ENCODE measurements at places on chromosomes 12 and 14. TPM values are rescaled to one million over a fixed set of nuclear protein-coding genes. Genes with fewer than 3 reads are reported as not detected.

DNA sequence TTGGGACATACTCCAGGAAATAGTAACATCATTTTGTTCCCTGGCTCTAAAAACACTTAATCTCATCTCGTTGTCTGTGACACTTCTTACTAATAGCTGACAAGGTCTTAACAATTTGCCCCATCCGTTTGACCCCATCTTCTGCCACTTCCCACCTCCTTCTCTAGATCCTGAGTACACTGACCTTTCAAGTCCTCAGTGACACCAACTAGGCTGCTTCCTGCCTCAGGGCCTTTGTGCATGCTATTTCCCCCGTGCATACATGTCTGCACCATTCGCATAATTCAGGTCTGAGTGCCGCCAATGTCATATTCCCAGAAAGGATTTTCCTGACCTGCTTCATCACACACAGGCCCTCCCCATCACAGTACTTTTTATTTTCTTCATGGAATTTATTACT is 70.6 kb upstream of the CCND2 start:
- no peak for DNase-seq

The GUCY2C gene
- total RNA-seq = not detected

DNA sequence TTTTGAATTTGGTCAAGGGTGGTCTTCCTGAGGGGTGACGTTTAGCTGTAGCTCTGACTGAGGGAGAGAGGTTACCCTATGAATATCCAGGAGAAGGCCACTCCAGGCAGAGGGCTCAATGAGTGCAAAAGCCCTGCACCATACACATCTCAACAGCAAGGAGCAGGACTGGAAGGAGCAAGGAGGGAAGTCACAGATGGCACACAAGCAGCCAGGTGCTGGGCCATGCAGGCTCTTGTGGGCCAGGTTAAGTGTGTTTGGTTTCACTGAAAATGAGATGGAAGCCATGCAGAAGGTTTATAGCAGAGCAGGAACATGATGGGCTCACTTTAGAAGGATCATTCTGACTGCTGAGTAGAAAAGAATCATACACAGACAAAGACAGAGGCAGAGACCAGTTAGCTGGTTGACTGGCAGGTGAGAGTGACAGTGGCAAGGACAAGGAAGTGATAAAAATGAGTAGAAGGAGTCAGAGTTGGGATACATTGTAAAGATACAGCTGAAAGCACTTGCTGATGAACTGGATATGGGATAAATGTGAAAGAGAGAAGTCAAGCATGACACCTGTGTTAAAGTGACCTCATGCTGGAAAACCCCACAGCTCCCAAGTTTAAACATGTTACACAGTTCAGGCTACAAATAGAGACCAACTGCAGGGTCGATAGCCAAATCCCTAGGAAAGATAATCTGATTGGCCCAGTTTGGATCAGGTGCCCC is 81.2 kb downstream of the PRKD1 start:
- no peak for DNase-seq

DNA sequence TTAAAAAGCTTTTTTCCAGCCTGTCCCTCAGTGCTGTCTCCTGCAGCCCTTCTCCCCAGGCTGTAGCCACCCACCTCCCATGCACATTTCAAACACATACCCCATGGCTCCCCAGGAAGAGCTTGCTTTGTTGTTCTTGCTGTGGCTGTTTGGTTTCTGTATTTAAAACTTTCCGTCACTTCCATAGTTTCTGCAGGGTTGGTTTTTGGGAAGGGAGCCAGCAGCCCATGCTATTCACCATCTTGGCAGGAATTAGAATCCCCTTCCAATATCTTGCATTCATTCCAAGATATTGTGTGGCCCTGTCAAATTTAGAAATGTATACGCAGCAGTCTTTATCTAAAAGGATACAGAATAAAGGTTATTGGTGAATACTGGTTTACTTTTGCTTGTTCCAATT is 29.6 kb downstream of the CFAP251 start:
- no peak for DNase-seq

The LTBR gene
- total RNA-seq = 167 TPM

DNA sequence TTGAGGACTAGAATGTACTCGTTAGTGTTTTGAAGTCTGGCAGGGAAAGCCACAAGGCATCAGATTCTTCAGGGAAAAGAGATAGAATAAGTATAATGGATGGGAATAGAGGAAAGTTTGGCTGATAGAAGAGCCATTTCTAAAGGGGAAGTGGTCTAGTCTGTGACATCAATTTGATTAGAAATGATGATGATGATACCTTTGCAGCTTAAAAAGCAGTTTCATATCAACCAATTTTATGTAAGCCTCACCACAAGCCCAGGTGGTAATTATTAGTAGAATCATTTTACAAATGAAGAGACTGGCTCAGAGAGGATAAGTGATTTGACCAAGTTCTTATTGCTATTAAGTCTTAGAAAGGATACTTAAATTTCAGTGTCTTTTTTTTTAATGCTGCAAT is 2.9 kb downstream of the RNF212B start:
- DNase-seq = no peak

The LUM gene
- total RNA-seq = 104 TPM

DNA sequence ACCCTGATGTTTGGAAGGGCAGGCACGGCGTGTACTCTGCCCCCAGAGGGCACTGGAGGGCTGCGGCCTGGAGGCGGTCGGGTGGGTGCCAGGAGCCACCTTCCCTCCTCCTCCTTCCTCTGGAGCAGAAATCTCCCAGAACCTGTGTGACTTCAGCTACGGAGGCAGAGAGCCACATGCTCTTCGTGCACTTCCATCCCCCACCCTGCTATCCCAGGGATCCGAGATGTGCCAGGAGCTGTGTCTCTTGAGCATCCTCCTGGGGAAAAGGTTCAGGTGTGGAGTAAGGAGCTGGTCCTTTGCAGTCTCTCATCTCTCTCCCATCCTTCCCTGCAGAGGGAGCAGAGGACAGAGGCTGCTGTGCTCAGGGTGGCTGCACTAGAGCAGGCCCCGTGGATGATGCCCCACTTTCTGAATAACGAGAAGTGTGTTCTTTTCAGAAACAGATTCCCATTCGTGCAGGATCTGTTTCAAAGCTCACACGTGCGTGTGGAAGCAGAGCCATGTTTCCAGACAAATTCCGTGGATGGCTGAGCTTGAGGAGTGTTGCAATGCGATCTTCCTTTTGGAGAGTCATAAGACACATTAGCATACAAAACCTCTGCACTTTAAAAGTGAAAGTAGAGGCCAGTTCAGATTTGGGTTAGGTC is 162.9 kb downstream of the ADGRD1 start:
- no peak for DNase-seq

The NKX2-1 gene
- not detected for total RNA-seq

The BEST3 gene
- not detected for total RNA-seq

GRCh38 chr12:452667-453210 is 7.0 kb upstream of the B4GALNT3 start:
- no peak for DNase-seq

DNA sequence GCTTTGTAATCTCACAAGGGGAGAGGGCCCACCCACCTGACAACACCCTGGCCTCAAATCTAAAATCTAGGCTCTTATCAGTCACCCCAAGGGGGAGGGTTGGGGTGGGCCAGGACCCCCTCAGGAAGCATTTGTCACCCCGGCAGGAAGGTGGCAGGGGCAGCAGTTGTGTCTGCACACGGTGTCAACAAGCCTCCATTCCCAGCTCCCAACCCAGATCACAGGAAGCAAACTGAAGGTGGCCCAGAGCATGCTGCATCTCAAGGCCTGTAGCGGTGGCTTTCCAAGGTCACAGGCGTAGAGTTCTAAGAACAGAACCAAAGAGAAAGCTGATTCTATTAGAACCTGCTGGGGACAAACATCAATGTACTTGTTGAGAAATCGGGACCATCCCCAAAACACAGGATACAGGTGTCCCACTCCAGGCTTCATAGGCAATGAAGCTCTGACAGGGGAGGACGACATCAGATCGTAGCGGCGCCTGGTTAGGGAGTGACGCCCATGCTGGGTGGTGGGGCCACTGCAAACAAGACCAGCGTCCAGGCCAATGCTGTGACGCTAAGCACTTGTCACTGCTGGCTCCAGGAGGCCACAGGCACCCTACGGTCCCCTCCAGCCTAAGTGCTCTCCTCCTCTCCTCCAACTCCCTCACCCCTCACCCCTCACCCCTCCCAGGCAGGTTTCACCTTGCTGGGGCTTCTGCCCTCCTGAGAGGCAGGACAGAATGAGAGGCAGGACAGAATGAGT is 52.9 kb downstream of the CCDC88C start:
- DNase-seq = no peak

DNA sequence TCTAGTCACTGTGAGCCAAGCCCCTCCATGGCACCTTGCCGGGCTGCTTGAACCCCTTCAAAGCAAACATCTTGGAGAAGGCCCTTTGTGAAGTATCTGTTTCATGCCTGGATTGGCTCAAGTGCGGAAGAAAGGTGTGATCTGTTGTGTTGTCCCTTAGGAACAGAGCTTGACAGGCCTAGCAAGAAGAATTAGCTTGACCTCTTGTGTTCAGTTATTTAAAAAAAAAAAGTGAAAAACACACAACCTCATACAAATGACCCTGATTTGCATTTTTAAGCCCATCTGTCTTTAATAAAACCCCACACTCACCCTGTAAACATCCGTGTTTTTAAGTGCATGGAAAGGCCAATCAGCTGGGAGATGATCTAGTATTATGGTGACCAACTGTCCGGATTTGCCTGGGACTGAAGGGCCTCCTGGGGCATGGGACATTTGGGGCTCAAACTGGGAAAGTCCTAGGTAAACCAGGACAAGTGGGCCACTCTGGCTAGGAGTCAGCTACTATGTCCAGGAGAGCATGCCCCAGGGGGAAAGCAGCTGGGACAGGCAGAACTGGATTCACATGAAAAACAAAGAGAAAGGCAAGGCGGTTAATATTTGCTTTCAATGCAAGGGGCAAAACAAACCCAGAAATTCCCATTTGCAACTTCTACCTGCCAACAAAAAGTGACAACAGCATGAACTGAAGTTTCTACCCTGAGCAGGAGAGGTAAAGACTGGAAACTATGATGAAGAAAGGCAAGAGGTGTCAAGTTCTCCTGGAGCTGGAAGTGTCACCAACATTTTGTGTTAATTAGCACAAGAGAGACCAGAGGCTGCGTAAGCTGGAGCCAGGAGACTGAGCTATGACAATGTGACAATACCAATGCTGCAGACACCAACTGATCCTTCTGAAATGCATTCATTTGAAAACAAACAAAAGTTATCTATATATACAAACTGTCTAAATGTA is 78.6 kb downstream of the CLMN start:
- DNase-seq = no peak

DNA sequence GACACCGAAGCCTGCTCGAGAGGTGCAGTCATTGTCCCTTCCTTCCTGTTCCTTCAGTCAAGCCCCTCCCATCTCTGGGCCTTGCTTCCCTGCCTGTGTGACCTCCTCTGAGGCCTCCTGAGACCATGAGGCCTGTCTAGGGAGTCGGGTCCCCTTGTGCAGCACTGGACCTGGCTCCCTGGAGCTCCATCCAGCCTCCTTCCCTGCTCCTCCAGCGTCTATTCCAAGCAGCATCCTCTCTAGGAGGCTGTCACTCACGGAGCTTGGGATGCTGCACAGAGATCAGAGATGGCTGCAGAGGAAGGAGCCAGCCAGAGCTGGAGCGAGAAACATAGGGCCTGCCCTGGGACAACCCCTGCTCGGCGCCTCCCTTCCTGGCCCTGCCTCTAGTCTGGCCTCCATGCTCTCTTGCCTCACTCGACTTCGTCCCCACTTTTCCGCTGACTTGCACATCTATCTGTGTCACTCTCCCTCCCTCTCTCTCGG is 142.7 kb downstream of the BCL11B start:
- DNase-seq = peak; percentile 35

- DNase-seq = no peak
Measured at GRCh38 chr12:85182699-85183098, 97.3 kb upstream of the ALX1 start.

- peak; percentile 85 for DNase-seq
Measured at GRCh38 chr12:123519141-123520001, 14.1 kb downstream of the RILPL1 start.

The MGST1 gene
- 412 TPM for total RNA-seq

- DNase-seq = no peak
Measured at GRCh38 chr12:47852096-47852571, 32.4 kb upstream of the HDAC7 start.

- DNase-seq = no peak
Measured at GRCh38 chr14:97486601-97487120, 689.5 kb downstream of the VRK1 start.

All from ureter (tissue), 1 donor.